Heart left ventricle (tissue), 16 donors: ENCODE measurements at places on chromosomes 4 and X. TPM values are rescaled to one million over a fixed set of nuclear protein-coding genes. Genes with fewer than 3 reads are reported as not detected.
A peak's percentile ranks its signal among the peaks of the same experiment; 100 is the strongest.

DNA sequence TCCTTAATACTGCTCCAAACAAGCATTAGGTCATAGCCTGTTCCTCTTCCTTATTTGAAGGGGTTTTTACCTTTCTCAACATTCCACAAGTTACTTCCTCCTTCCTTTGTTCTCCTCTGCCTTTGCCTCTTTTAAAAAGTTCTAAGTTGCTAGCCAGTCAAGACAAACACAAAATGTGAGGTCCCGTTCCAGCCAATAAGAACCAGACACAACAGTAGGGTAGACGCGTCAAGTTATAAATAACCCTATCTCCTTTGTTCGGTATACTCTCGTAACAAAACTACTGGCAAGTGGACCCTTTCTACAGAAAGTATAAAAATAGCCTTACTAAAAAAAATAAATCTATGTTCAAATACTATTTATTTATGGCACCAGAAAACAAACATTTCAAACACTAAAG lies 6.3 kb upstream of the ACE2 start:
- no peak for DNase-seq

GRCh38 chrX:94204524-94204923 lies 530.5 kb downstream of the FAM133A start:
- no peak for DNase-seq

GRCh38 chr4:112111306-112111705 lies 33.9 kb upstream of the FAM241A start:
- DNase-seq: no peak

RHOXF2B gene
- total RNA-seq: not detected

DNA sequence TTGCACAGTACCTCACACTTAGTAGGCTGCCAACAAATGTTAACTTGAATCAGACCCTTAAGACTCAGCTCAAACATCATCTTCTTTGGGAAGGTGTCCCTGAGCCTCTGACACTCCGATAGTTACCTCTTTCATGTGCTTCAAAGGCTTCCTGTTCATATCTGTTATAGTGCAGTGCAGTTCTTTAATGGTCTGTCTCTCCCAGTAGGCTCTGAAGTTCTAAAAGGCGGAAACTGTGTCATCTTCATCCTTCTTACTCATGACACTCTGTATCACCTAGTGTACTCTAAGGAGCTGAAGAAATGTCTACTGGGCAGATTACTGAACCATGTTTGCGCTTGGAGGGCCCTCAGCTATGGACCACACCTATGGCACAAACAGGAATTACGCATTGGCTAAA lies 2.1 kb upstream of the DIAPH2 start:
- no peak for DNase-seq

CT45A3 gene
- not detected for total RNA-seq

DNA sequence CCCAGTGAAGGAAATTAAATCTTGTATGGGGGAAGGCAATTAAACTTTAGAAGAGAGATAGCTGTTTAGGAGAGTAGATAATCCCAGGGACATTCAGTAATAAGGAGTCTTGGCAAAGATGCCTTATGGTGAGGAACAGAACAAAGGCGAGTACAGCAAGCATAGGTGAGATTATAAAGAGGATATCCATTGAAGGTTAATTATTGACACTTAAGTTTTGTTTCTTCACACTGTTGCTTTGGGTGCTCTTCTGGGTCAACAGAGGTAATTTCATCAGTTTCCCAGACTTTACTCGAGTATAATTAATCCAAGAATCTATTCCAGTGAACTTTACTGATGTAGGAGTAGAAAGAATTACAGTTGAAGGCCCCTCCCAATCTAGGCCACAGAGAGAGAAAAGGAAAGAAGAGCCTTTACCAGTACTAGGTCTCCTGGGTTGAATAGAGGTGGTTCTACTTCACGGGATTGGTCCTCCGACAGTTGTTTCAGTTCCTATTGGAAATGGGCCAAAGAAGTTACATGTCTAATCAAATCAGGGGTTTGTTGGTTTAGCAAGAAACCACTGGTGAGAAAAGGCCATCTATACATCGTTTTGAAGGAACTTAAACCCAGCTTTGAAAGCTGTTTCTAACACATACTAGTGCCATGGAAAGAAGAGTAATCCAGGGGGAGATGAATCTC lies 27.2 kb downstream of the EPGN start:
- no peak for DNase-seq

GRCh38 chrX:112867570-112867969 lies 26.9 kb upstream of the AMOT start:
- DNase-seq: no peak

DNA sequence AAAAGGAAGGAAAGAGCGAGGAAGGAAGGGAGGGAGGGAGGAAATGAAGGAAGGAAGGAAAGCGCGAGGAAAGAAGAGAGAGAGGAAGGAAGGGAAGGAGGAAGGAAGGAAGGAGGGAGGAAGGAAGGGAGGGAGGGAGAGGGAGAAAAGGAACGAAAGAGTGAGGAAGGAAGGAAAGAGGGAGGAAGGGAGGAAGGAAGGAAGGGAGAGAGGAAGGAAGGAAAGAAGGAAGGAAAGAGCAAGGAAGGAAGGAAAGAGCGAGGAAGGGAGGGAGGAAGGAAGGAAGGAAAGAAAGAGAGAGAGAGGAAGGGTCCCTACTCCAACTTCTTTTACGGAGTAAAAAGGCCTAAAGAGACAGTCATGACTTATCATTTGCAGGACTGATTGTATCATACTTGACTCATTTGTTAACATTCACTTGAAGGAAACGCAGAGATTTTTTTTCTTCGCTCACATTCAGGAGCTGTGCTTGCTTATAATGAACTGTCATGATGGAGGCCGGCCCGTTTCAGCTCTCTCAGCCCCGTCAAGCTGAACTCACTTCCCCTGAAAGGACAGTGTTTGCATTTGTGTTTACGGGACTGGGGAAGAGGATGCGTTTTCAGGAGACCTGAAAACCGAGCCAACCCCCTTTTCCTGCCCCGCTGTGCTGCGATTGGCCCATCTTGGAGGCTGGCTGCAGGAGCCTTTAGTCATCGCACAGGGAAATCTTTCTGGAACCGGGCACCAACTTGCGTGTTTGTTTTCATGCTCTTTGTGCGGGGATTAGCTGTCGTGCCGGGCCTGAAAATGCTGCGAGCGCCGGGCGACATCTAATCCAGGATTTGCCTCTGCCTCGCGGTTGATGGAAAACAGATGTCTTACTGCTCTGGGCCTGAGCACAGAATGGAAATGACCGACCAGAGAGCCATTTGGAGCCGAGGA lies 17.8 kb downstream of the TRIM2 start:
- DNase-seq: peak; percentile 76

DNA sequence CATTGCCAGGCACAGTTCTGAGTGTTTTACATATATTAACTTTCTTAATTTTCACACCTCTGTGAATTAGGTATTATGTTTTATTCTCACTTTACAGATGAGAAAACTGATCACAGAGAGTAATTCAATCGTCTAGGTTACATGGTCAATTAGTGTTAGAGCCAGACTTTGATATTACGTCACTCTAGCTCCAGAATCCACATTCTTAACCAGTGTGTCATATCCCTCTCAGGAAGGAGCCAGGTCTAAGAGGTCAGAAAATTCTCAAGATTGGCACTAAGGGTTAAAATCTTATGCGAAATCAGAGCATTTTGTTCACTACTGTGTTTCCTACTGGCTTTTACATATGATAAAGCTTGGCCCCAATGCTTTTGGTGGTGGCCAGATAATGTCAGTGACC lies 7.4 kb downstream of the DMP1 start:
- no peak for DNase-seq

GRCh38 chr4:159017323-159018026 lies 85.4 kb upstream of the RAPGEF2 start:
- no peak for DNase-seq
